ENCODE measurements at places on chromosomes 3 and 15. TPM values are rescaled to one million over a fixed set of nuclear protein-coding genes. Genes with fewer than 3 reads are reported as not detected.

- DNase-seq, result peak; percentile 22
Observed at GRCh38 chr3:85297291-85297690, 338.5 kb downstream of the CADM2 start.

DNA sequence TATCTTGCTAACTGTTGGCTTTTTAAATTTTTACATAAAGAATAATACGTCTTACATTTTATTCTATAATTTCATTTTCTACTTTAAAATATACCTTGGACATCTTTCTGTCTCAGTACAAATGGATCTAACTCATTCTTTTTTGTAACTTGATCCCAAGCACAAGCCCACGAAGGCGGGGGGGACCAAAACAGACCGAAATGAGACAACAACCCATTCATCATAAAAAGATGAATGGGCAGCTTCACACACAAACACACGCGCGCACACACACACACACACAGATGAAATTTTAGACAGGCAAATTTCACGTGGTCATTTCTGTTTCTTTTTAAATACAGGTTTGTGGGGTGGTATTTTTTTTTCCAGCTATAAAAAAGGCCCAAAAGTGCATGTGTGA is 271.3 kb upstream of the TOPAZ1 start:
- DNase-seq, result no peak

- DNase-seq, result no peak
Observed at GRCh38 chr15:100642950-100643338, 40.6 kb downstream of the ASB7 start.

- DNase-seq, result no peak
Observed at GRCh38 chr3:26708501-26708900, 85.9 kb downstream of the LRRC3B start.

GRCh38 chr3:37346227-37347005 is 172.0 kb upstream of the LRRFIP2 start:
- DNase-seq, result no peak

DNA sequence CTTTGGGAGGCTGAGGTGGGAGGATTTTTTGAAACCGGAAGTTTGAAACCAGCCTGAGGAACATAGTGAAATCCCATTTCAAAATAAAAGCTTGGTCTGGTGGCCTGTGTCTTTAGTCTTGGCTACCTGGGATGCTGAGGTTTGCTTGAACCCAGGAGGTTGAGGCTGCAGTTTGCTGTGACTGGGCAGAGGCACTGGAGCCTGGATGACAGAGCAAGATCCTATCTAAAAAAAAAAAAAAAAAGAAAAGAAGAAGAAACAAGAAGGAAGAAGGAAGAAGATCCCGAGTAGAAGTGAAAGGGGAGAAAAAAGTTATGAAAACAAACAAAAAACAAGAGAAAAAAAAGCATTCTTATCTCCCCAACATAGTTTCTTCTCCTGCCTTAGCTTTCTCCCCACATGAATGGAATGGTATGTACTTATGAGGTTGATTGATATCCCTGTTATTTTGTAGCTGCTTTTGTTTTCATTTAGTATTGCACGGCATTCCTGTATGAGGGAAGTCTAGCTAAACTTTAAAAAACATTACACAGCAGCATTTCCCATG is 42.4 kb downstream of the TMEM40 start:
- peak; percentile 30 for DNase-seq

GRCh38 chr3:13019243-13020095 is 53.8 kb downstream of the IQSEC1 start:
- DNase-seq, result peak; percentile 95

DNA sequence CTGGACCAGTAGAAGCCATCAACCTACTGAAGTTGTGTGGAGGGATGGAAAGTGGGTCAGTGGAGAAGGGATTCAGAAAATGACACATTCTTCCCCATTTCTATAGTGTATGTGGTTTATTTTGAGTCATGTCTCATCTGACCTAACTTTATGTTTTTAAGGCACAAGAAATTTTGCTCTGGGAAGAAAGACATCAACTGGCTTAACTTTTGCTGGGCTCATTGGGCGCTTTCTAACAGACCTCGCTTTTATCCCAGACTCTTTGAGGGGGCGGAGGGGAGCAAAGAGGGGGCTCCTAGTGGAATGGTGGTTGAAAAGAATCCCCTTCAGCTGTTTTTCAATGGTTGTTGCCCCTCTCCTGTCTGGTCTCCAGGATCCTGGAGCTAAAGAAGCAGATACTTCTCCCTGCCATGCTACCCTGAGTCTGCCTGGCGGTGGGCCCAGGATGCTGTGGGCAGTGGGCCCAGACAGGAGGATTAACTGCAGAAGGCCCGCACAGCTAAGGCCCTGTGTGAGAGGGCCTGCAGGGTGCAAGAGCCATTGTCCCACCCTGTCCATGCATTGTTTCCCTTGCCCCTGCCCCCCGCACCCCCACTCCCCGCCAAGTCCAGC is 14.5 kb downstream of the CSRNP1 start:
- DNase-seq, result peak; percentile 82

DNA sequence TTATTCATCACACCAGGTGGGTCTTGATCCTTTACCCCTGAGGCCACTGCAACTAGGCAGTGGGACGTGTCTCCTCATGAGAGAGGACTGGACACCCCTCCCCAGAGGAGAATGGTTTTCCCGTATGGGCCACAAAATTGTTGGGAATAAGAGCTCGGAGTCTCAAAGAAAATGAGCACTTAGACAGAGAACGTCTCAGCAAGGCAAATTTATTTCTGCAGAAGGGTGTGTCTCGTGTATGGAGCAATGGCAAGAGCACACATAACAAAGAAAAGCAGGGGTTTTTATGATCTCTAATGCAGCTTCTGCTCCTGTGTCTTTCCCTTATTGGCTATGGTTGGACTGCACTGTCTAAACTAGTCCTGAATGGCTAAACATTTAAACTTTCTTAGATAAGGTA is 803.5 kb downstream of the PLOD2 start:
- DNase-seq, result no peak

- DNase-seq, result peak; percentile 65
Observed at GRCh38 chr15:95086531-95087252, 855.3 kb downstream of the MCTP2 start.

DNA sequence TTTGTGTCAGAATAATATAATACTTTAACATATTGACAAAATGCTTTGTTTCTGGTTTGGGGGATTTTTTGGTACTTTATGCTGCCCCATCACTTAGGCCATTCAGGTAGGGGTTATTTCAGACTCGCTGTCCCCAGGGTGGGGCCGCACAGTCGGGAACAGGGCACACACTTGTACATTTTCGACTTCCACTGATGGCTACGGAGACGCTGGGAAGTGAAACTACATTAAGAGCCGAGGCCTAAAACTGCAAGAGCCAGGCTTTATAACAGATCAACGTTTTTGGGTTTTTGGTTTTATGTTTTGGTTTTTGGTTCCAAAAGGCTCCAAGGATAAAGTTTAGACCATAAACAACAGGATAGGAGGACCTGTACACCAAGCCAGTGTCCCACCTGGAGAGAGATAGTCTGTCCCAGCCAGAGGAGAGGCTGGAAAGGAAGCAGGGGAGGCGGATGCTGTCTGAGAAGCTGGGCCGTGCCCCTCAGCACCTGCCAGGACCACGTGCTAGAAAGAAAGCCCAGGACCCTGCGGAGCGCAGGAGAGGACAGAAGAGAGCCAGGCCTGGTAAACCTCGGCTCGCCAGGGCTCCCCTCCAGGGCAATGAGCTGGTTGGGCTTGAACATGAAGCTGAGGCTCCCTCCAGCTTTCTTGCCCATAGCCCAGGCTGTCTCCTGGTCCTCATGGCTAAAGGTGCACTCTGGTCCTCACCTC is 111.7 kb downstream of the CHSY1 start:
- peak; percentile 33 for DNase-seq

DNA sequence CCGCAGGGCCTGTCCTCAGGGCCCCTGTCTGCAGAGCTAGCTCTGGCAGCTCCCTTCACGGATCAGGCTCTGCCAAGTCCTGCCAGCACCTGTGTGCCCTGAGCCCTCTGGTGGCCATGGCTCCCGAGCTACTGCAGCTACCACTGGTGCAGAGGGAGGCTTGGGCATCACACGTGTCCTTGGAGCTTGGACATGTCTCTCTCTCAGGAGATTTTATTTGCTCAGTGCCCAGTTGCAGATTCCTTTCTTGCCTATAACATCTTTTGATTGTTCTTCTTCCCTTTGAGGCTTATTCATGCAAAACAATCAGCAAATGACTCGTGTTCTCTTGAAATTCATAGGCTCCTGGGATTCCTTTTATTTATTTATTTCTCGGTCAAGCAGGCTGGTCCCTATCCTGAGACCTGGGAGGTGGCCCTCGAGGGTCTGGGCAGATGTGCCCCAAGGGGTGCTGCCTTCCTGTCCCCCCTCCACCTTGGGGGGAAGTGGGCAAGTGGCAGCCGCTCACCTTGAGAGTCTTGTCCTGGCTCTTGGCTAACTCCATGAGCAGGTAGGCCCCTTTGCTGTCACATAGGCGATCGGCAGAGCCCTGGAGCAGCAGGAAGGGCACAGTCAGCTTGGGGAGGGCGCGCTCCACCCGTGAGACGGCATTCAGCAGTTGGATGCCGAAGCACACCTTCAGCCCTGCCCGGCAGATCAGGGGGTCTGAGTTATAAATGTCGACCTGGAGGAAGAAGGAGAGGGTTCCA is 21.9 kb downstream of the ABTB1 start:
- DNase-seq, result no peak

DNA sequence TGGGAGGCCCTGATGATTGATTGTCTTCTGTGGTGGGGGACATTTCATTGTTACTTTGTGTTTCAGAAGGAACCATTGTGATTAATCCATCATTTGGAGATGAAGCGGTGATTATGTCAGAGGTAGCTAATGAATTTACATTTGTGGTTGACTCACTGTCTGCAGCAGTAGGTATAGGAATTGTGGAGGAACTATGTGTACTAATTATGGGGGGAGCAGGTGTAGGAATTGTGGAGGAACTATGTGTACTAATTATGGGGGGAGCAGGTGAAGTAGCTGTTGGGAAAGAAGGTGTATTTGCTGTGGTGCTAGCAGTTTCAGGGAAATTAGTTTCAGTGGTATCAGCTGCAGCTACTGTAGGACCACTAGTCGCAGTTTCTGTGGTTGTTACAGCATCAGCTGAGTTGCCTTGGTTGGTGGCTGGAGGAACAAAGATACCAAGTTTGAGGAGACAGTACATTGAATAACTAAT is 6.9 kb downstream of the MUC13 start:
- DNase-seq, result no peak

GRCh38 chr15:42084465-42085235 is 9.7 kb downstream of the PLA2G4D start:
- peak; percentile 54 for DNase-seq

DNA sequence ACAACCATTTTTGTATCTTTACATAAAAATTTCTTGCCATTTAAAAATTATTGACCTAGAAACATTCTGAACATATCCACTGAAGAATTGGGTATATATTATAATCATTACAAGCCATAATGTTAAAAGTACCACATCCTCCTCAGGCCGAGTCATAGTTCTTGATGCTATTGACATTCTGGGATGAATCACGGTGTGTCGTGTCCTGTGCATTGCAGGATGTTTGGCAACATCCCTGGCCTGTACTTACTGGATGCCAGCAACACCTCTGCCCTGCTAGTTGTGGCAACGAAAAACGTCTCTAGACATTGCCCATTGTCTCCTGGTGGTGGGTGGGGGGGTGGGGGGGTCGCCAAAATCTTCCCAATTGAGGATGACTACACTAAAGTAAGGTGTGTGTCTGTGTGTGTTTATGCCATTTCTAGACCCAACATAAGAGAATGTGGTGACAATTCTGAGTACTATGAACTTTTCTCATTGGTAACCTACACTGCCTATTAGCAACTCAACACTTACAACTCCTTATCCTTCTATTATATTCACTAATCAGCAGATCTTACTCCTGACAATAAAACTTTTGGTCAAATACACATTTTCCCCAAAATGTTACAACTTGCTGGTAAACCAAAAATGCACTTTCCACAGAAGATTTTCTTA is 471.6 kb downstream of the FOXP1 start:
- no peak for DNase-seq

- no peak for DNase-seq
Observed at GRCh38 chr3:160667452-160667851, 9.5 kb upstream of the ARL14 start.

The IFT80 gene
- 20.2 TPM for polyA plus RNA-seq

The CHRM5 gene
- polyA plus RNA-seq, result 0.12 TPM

The CHST2 gene
- 6.3 TPM for polyA plus RNA-seq

The SELENOK gene
- polyA plus RNA-seq, result 38.3 TPM

The ZNF620 gene
- 2.6 TPM for polyA plus RNA-seq

The SLC9C1 gene
- 0.33 TPM for polyA plus RNA-seq

The NOX5 gene
- polyA plus RNA-seq, result 0.28 TPM

The KBTBD13 gene
- 2.4 TPM for polyA plus RNA-seq

The SYNPR gene
- not detected for polyA plus RNA-seq

The FSTL1 gene
- 593 TPM for polyA plus RNA-seq

Data from muscle of leg (tissue), 16 donors.